ENCODE measurements at places on chromosomes 2 and 18.

DNA sequence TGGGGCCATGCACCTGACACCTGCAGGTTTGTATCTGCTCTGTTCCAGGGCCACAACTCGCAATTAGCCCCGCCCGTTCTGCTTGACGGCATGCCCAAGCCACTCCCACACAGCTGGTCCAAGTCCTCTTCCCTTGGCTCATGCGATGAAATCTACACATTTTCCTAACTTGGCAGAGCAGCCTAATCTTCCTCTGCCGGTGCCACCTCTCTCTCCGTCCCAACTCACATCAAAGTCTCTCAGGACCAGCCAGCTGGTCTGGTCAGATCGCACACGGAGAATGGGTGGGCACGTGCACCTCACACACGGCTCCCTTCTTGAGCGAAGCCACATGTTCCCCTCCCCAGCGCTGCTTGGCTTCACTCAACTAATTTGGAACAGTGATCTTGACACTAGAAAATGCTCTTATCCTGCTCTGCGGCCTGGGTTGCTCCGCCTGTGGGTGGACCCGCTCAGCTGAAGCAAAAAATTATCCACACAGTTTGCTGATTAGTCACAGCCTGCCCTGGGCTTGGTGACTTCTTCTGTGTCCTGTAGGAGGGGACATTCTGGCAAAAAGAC, 176.7 kb downstream of the NRP2 start:
- DNase-seq = peak; percentile 87

DNA sequence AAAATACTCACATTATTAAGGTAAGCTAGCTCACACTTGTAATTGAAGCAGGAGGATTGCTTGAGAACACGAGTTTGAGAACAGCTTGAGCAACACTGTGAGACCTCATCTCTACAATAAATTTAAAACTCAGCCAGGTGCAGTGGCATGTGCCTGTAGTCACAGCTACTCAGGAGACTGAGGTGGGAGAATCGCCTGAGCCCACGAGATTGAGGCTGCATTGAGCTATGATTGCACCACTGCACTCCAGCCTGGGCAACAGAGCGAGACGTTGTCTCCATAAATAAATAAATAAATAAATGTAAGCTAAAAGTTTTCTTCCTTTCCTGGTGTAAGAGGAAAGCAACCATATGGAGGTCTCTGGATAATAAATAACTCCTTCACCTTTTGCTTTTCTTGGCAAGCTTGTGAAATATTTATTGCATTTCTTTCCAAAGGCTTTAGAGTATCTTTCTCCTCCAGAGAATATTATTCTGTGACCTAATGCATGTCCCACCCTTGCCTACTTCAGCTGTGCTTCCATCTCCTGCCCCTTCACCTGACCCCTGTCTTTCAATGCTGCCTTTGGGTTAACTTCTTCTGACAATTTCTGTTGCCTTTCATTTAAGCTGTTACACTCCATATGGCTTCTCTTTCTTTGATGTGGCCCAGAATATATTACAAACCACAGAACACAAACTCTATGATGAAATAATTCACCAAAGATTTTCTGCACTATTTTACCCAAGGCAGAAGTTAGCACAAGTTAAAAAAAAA, 280.7 kb upstream of the RND3 start:
- no peak for DNase-seq

- DNase-seq = peak; percentile 36
Observed at GRCh38 chr18:52333860-52334259, 6.1 kb upstream of the DCC start.

GRCh38 chr2:120826260-120826648, 90.6 kb downstream of the GLI2 start:
- no peak for DNase-seq

DNA sequence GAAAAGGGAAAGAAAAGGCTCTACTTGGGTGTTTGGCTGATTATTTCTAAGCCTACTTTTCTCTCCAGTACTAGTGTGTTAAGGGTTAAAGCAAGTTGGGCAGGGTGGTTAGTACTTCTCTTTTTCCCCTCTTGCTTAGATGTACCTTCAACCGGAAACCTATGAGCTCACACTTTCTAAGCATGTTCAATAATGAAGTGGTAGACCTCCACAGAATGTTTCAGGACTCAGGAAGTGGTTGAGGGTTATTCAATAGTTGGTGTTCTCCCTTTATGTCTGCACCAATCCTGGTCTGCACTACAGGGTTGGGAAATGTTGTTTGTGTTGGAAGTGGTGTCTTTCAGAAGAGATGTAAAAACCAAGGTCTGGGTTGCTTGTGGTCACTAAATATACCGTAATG, 137.1 kb downstream of the ZEB2 start:
- DNase-seq = peak; percentile 27

DNA sequence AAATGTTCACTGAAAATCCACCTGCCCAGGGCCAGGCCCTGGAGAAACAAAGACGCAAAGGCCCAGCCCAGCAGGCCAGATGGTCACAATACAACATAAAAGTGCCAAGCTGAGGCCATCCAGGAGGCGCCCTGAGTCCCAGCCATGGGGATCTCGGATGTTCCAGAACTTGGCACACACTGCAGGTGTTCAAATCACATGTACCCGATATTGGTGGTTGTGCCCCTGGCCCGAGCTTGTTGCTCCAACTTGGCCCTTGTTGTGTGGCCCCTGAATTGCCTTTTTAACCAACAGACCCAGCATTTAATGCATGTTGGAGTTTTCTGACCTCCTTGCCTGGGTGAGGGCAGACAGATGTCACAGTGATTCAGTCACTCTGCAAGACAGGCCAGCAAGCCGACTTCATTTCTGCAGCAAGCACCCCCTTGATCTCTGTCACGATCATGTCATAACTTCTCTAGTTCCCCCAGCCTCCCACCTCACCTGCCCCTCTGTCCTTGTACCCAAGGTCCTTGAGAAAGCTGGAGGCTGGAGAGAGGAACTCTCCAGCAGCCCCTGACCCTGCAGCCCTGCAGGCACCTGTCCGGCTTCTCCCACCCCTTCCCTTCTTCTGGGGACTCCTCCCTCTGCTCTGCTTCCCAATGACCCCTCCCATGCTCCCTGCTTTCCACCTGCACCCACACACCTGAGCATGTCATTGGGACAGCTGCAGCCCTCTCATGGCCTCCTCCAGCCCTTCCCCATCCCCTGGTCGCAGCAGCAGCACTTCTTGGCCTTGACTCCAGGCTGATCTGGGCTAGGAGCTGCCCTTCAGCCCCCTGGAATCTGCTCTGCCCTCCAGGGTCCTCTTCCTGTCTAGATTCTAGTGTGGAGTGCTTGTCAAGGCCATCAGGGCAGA, 9.1 kb downstream of the NGEF start:
- no peak for DNase-seq

DNA sequence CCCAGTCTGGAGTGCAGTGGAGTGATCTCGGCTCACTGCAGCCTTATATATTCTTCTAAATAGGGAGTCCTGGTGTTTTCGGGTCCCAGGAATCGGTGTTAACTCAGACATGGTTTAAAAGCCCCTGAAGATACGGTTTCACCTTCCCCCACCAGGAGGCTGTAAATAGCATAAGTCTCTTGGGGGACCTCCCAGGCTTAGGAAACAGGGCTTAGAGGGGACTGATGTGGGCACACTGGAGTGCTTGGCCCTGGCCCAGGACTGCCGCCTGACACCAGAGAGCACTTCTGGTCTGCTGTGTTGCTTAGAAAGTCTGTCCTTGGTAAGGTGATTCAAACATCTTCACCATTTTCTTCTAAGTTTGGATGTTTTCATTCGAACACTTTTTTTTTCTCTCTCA, 39.7 kb upstream of the MAP4K4 start:
- no peak for DNase-seq

GRCh38 chr18:23599809-23600208, 13.5 kb upstream of the NPC1 start:
- no peak for DNase-seq

DNA sequence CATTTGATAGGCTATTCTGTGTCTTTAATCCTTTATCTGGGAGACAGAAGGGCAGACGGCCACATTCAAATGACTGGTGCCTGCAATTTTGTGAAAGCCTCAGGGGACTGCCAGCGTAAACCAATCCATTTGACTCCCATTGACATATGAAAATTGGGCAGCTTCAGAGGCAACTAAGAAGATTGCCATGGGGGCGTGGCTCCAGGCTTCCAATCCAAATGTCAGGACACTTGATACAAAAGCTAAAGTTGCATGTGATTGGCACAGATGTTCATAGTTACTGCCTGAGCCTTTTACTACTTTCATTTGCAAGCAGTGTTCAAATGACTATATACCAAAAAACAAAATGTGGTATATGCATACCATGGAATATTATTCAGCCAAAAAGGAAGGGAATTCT, 42.0 kb downstream of the SPC25 start:
- no peak for DNase-seq

DNA sequence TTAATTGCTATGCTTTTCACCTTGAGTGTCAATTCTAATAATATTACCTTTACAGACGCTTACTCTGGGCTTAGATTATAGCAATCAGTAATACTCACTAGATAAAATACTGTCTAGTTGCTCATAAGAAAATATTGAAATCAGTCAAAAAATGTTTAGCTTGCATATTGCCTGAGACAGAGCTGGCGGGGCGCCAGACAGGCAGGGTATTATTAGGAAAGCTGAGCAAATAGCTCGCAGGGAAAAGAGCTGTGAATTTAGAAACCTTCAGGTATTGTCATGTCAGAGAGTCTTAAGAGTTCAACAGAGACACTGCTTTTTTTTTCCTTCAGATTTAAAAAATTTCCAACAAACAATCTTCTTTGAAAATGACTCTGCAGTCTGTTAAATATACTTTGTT, 118.4 kb downstream of the MEIS1 start:
- DNase-seq = no peak

GRCh38 chr2:129925381-129925780, 54.1 kb upstream of the RAB6C start:
- no peak for DNase-seq

DNA sequence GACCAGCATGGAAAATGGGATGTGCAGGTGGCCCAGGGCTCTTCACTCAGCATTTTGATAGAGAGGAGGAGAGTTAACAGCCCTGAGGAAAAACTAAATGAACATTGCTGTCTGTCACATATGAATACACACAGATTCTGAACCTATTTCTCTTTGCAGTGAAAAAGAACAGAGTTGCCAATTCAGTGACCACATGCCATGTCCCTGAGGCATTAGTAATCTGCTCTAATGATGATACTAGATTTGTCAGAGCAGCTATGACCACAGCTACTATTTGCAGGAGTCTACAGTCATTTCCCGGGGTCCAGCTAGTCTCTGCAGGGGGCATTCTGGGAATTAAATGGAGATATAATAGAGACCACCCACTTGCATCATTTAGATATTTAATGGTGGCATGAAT, 267.6 kb downstream of the TMX3 start:
- DNase-seq = peak; percentile 59

DNA sequence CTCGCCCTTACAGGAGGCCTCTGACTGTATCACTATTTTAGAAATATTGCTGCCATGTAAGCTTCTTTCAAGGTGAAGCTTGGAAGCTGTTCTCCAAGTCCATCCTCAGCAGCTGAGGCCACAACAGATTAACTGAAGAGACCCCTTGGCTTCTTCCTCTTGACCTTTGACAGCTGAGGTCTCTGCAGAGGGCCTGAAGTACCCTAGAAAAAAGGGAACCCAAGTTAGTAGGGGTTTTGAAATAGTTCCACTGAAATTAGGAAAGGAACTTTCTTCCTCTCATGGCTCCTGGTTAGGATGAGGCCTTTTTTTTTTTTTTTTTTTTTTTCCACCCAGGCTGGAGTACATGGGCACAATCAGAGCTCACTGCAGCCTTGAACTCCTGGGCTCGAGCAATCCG, 15.5 kb upstream of the IHH start:
- no peak for DNase-seq

DNA sequence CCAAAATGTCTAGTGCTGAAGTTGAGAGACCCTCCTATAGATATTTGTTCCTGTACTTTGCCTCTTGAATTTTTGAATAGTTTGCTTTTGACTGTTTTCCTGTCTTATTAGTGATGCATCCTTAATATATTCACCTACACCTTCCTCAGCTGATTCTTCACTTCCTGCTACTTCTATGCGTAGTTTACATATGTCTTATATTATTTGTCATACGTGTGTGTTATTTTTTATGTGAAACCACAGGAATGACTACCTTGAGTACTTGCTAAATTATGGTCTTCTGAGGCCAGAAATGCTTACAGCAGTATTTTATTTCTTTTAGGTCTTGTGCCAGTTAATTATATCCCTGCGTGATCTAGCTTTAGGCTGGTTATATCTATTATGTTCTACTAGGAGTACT, 9.9 kb downstream of the UBE2E3 start:
- DNase-seq = no peak

GRCh38 chr2:169232551-169233154, 129.7 kb downstream of the LRP2 start:
- no peak for DNase-seq

DNA sequence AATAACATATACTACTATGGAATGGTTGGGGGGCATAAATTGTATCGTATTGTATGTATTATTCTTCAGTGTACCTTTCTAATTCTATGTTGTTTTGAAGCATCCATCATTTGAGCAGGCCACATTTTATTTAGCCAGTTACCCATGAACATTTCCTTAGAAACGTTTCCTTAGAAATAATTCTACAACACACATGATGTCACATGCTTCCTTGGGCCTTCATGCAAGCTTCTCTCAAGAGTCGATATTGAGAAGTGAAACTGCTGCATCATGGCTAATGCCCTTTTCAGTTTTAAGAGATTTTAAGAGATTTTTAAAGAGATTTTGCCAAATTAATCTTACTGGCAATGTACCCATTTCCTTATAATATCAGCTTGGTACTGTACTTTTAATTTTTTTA, 63.9 kb downstream of the ALPK2 start:
- no peak for DNase-seq

DNA sequence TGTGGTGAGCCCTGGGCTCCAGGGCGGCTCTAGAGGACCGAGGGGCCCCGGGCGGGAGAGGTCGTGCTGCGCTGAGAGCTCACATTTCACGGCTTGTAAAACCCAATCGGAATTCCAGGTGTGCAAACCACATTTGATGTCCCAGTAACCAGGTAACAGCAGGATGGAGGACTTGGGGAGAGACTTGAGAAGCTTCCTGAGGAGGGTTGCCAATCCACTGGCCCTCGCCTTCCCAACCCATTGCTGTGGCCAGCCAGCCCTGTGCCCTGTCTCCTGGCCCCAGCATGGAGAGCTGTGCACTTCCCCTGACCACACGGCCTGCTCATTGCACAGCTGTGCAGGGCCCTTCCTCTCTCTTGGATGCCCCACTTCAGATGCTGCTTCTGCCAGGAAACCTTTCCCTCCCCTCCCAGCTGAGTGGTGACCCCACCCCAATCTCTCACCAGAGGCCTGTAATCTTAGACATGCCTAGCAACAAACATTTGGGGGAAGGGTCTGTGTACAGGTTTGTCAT, 39.6 kb downstream of the ASB1 start:
- DNase-seq = no peak

- DNase-seq = peak; percentile 2
Observed at GRCh38 chr2:70643715-70644114, 90.1 kb upstream of the TGFA start.

DNA sequence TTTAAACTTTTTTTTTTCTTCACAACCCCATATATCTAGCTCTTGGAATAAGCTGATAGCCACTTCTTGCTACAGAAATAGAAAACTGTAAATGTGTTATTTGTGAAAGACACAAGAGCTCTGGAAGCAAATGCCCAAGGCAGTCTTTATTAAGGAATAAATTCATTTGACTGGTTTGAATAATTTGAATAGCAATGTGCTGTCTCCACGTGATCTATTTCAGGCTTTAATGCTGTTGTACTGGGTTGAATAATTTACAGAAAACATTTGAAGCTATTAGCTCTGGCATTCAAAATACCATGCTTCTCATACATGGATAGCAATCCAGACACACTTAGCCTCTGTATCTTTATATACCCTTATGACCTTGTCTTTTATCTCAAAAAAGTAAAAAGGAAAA, 366.7 kb upstream of the KCNJ3 start:
- no peak for DNase-seq

All from fibroblast of skin of scalp (primary cell).